ENCODE measurements at places on chromosomes 7 and 10.

GRCh38 chr10:29740981-29741545 lies 106.3 kb upstream of the SVIL start:
- DNase-seq: no peak

GRCh38 chr7:27723085-27723484 lies 16.9 kb upstream of the TAX1BP1 start:
- no peak for DNase-seq

- no peak for DNase-seq
Observed at GRCh38 chr7:118111347-118111746, 72.6 kb upstream of the LSM8 start.

DNA sequence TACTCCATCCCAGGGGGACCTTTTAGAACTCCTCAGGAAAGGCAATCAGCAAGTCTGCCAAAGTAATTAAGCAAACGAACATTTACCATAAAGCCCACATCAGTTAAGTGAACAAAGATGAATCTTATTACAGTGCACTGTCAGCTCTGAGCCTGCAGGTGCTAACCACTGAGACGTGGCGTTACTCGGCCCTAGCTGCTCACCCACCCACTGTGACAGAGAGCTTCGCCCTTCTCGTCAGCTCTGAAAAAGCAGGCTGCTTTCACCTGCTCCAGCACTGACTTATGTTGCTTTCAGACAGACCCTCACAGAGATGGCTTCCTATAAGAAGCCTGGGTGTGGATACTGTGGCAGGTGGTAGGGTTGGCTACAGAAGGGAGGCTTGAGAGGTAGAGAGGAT lies 57.7 kb upstream of the KCNIP2 start:
- no peak for DNase-seq

DNA sequence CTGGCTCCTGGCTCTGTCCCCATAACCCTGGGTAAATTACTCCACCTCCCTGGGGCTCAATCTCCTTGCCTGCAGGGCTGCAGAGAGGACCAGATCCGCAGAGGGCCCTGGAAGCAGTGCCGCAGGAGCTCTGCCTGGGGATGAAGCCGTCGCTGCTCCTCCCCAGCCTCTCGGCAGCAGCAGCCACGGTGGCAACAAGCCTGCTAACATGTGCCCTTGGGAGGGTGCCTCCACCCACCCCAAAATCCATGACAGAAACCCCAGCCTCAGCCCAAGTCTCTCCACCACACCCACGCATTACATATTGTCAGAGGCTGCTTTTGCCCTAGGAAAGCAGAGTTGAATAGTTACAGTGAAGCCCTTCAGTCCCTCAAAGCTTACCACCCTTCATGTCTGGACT lies 486.4 kb upstream of the FOXK1 start:
- no peak for DNase-seq

DNA sequence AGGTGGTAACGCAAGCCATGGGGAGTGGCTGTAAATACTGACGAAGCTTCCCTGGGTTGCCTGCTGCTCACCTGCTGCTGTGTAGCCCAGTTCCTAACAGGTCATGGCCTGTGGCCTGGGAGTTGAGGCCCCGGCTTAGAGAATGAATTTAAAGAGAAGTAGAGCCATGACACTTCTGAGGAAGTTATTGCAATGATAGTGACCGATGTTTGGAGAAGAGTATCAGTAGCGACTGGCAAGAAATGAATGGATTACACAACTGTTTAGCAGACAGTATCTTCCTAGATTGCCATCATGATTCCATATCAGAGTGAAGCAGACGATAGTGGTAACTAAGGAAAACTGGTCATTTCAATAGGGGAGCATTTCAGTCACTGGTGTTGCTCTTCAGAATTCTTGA lies 249.6 kb downstream of the PLXDC2 start:
- no peak for DNase-seq

DNA sequence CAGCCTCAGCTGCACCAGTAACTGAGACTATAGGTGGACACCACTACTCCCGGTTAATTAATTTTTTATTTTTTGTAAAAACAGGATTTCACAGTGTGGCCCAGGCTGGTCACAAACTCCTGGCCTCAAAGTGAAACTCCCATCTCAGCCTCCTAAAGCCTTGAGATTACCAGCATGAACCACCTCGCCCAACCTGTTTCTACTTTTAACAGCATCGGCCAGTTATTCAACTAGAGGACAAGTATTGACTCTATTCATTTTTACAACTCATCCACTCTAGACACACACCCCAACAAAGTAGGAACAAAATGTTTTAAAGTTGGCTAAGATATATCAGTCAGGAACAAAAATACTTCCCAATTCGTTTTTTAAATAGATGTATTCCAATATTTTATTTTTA lies 334.8 kb downstream of the PARD3 start:
- DNase-seq: no peak

DNA sequence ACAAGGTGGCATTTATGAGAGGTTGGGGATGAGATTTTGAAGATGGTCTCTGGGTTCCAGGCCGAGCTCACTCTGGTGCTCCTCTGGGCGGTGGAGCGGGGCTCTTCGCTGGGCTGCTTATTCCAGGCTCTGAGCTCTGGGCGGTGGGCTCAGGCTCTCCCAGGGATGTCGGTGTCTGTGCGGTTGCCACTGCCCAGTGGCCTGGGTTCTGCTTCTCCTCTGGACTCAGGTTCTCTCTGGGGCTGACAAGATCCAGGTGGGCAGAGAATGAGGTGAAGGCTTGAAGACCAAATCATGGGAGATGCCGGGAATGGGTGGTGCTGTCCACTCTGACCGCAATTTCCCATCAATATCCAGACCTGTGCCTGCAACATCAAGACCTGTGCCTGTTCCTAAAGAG lies 40.6 kb downstream of the RBAK start:
- no peak for DNase-seq

- no peak for DNase-seq
Observed at GRCh38 chr7:117683430-117684175, 189.6 kb downstream of the CTTNBP2 start.

DNA sequence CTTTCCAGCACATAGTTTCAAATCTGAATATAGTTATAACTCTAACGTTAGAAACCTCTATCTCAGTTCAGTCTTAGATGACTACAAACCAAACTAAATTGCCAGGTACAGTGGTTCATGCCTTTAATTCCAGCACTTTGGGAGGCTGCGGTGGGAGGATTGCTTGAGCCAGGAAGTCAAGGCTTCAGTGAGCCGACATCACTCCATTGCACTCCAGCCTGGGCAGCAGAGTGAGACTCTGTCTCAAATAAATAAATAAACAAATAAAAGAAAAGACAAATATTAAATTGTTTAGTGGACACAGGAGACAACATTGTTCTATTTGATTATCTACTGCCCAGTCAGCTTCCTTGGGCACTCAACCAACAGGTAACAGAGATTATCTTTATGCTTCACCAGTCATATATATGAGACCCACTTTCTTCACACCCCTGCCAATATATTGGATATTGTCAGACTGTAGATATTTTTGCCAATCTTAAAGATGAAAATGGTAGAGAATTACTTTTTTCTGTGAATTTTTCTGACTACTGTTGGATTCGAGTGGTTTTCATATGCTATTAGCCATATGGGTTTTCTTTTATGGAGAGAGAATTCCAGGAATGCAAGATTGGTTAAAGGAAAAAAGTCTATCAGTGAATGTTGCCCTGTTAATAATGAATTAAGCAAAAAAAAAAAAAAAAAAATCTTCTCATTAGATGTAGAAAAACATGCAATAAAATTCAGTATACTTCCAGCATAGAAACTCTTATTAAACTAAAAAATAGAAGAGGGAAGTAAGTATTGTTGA lies 16.0 kb downstream of the HDAC9 start:
- no peak for DNase-seq

DNA sequence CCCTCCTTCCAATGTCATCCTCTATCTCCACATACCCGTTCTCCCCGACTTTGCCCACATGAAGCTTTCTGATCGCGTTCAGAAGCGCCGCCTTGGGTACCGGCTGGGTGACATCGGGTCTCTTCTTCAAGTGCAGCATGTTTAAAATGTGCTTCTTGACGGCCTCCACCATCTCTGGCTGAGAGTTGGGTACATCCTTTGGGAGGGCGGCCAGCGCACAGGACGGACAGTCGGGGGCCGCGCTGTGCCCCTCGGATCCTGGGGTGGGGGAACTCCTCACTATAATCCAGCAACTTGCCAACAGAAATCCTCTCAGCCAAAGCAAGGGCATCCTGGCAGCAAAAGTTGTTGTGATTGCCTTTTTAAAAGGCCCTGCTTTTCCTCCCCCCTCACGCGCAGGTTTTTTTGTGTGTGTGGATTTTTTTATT lies 2.8 kb downstream of the INHBA start:
- DNase-seq: no peak

DNA sequence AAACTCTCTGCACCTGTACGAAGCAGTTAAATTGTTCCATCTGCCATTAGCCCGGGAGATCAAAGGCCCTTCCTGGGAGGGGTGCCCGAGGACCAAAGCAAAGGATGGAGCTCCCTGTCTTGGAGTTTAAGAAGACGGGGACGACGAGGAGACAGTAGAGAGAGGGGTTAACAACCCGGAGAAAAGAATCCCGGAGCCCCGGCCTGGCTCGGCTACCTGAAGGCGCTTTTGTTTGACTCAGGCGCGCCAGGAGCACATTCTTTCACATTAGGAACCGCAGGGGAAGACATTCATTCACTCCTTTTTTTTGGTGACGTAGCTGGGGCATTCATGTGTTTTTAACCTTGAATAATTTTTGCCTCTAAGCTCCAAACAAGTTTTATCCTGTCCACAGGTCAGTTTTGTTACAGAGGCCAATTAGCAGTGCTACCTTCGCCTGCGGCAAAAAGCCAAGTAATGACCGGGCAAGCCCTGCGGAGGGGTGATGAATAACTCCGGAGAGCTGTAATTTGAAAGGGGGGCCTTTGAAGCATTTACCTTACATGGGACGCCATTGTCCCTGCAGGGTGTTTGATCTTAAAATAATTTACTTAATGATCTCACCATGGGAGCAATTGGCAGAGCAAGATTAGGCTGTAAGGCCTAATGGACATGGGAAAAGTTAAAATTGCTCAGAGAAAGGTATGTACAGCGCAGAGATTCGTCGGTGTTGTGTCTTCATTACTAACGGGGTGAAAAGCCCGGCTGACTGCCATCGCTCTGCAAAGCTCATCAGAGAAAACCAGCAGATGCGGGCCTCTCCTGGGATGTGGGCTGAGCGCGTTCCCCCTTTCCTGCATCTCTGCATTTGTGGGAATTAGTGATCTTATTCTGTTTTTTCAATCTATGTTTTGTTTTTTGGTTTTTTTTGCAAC lies 258.0 kb upstream of the SP4 start:
- no peak for DNase-seq

DNA sequence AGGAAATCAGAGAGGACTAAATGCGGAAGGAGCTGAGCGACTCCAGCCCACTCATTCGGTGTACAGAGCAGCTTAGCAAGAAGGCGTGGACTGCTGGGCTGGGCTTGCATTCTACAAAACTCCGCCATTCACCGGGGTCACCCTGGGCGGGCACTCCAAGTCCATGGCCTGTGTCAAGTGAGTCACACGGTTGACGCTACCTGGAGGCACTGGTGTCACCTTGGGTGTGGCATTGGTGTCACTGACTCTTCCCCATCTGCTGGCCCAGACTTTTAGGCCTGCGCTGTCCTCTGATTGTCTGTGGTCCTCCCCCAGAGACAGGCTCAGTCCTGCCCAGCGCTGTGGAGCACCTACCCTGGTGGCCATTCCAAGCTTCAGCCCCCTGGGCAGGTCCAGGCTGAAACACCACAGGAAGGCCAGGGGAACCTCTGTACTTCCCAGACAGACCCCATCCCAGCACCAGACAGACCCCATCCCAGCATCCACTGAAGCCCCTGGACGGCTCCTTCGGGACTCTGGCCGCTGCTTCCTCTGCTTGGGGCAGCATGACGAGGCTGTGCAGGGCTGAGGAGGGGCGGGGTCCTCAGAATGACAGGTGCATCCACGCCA lies 30.6 kb upstream of the CNPY1 start:
- DNase-seq: no peak

DNA sequence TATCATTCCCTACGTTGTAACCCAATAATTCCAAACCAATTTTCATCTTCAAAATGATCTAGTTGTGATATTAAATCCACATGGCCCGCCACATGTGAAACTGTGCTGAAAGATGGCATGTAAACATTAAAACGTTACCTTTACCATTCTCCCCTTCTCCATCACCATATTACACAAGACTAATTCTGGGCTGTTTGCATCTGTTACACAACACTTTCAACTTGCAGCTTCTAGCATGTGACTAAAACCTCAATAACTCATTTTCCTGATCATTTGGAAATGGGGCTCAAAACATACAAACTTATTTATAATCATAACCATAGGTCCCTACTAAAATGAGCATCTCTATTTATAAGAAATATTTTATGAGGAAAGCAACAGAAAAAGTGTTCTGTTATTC lies 4.7 kb downstream of the MTERF1 start:
- DNase-seq: no peak

GRCh38 chr7:112448891-112449290 lies 1.4 kb upstream of the IFRD1 start:
- DNase-seq: no peak

GRCh38 chr7:129332254-129333035 lies 101.8 kb upstream of the STRIP2 start:
- no peak for DNase-seq

GRCh38 chr10:85719408-85719807 lies 647.2 kb downstream of the GRID1 start:
- no peak for DNase-seq

DNA sequence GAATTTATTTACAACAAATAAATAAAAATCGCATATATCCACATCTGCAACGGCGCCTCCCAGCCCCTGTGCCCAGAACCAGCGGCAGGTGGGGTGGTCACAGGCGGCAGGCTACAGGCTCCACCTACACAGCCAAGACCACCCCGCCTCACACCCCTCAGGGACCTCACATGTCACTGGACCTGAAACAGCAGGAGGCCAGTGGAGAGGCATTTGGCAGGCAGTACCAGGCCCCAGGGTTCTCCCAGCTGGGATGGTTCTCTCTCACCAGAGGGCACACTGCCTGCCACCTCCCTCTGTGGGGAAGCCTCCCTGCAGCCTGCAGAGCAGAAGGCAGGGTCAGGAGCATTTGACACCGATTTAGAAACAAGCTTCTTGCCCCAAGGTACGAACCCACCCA lies 81.5 kb downstream of the MAD1L1 start:
- DNase-seq: no peak

GRCh38 chr10:1376384-1376945 lies 320.3 kb downstream of the WDR37 start:
- DNase-seq: peak; percentile 25

DNA sequence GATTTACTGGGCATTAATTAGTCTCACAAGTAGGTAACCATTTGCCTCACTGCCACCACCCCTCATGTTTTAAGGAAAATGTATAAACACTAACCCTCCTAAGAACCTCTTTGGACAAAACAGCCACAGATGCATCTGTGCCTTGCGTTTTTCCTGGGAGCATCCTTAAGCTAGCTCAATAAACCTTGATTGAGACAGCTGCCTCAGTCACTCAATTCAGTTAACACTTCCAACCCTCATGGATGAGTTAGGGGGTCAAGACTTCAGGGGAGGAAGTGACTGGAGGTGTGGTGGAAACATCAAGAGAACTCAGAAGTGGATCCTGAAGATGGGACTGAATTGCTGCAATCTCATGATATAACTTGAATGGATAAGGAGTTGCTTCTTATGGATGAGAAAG lies 31.5 kb downstream of the CUL2 start:
- no peak for DNase-seq

GRCh38 chr10:51932530-51932929 lies 233.1 kb upstream of the CSTF2T start:
- no peak for DNase-seq
